ENCODE measurements at places on chromosomes 11 and 22. TPM values are rescaled to one million over a fixed set of nuclear protein-coding genes. Genes with fewer than 3 reads are reported as not detected.

NXPE4 gene
- total RNA-seq = not detected

GRCh38 chr11:97739932-97740800 lies 1280.6 kb upstream of the CNTN5 start:
- DNase-seq = no peak

SLC37A2 gene
- total RNA-seq = 4.4 TPM

GRCh38 chr11:46050003-46050461 lies 71.2 kb downstream of the PHF21A start:
- no peak for DNase-seq

CLMP gene
- total RNA-seq = 7.3 TPM

ZBTB16 gene
- 37.1 TPM for total RNA-seq

DNA sequence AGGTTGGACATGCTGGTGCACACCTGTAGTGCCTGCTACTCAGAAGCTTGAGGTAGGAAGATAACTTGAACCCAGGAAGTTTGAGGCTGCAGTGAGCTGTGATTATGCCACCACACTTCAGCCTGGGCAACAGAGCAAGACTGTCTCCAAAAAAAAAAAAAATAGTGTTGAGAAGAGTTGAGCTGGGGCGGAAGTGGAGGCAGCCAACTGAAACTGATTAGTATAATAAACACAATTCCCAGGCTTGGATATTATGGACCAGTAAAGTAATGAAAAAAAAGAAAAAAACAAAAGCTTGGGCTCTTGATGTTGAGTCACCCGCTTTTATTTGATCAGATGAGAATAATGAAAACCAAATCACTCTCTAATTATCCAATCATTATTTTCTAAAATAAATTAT lies 21.0 kb downstream of the LDLRAD3 start:
- no peak for DNase-seq

- DNase-seq = no peak
Observed at GRCh38 chr11:23590596-23591308, 730.5 kb upstream of the CCDC179 start.

GRCh38 chr11:2106583-2107209 lies 32.5 kb downstream of the IGF2 start:
- no peak for DNase-seq

GRCh38 chr22:32695451-32695891 lies 106.0 kb upstream of the TIMP3 start:
- no peak for DNase-seq

- DNase-seq = no peak
Observed at GRCh38 chr11:88345408-88345807, 7.9 kb upstream of the CTSC start.

DNA sequence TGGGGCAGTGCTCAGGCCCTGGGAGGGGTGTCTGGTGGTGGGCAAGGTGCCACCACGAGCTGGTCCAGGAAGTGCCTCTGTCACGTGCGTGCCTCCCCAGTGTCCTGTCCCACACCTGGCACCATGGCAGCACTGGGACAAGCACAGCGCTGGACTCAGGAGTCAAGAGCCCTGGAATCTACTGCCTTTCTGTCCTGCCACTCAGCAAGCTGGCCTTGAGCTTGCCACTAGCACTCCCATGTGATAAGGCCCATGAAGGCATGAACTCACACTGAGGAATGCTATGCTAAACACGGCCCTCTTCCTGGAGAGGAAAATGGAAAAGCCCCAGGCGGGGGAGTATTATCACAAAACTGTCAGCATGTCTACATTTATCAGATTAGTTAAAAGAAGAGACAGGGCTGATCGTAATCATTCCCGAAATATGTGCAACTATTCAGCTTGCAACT lies 50.7 kb upstream of the SLC35C1 start:
- DNase-seq = peak; percentile 59

DNA sequence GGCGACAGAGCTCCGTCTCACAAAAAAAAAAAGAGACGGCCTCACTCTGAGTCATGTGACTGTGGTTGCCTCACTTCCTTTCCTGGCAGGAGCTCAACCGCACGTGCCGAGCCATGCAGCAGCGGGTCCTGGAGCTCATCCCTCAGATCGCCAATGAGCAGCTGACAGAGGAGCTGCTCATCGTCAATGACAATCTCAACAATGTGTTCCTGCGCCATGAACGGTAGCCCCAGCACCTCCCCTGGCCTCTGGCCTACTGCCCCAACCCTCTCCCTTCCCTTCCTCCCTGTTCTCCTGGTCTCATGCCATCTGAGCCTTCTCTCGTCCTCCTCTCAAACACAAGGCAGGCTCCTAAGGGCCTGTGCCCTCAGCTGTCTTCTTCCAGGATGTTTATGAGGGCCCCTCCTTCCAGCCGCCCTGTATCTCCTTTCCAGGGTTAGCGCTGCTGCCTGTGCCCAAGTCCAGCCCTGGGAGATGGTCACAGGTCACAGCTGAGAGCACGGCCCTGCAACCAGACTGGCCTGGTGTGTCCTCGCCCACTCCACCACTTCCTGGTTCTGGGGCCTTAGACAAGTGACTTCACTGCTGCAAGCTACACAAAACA lies 30.7 kb downstream of the TOM1 start:
- DNase-seq = peak; percentile 85

GATD1 gene
- 22.1 TPM for total RNA-seq

DNA sequence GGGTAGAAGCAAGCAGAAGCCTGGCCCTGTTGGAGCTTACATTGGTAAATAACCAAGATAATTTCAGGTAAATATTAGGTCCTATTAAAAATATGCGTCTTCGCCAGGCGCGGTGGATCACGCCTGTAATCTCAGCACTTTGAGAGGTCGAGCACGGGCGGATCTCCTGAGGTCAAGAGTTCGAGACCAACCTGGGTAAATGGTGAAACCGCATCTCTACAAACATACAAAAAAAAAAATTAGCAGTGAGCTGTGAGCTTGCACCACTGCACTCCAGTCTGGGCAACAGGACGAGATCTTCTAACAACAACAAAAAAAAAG lies 529 bp upstream of the SULT4A1 start:
- no peak for DNase-seq

DNA sequence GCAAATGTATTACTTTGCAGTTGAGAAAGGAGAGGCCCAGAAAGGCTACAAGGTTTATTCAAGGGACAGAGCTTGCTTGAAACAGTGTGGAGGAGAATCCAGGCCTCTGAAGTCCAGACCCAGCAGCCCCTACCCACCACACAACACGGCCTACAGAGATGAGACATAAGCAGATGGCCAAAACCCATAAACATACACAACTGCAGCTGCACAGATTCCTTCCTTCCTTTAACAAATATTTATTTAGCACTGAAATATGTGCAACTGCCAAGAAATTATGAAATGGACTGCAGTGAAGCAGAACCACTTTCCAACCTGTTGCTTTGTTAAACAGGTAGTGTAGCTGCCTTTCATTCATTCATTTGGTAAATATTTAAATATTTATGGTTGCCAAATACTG lies 122.3 kb downstream of the SPATA19 start:
- DNase-seq = no peak

SPON1 gene
- 6.3 TPM for total RNA-seq

NLRP10 gene
- not detected for total RNA-seq

GRCh38 chr22:31806751-31807150 lies 52.9 kb downstream of the DEPDC5 start:
- no peak for DNase-seq

MAPK1 gene
- 93.2 TPM for total RNA-seq

- DNase-seq = peak; percentile 32
Observed at GRCh38 chr22:22422629-22423112, 85.9 kb downstream of the ZNF280B start.

GLYAT gene
- total RNA-seq = 0.79 TPM

GRCh38 chr22:42769574-42770447 lies 49.1 kb upstream of the A4GALT start:
- peak; percentile 61 for DNase-seq

- DNase-seq = no peak
Observed at GRCh38 chr11:20536365-20536764, 63.0 kb upstream of the SLC6A5 start.

DNA sequence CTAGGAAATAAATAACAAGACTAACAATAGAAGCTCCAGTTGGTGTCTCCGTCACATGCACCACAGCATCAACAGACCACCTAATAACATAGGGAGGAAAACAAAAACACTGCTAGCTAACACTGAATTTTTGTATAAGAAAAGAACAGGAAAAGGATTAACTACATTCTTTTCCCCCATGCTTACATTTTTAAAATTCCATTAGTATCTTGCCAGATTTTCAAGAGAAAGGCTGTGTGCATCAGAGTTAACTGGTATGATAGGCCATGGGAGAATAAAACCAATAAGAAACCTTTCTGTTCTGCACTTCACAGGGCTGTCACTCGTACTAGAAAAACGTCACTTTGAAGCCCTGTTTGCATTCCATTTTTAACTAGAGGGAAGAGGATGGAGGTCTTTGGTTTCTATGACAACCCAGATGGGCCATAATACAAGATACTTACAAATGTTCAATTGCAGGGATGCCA lies 79.0 kb downstream of the LARGE2 start:
- DNase-seq = no peak

Measured in heart right ventricle (tissue), 16 donors.